Activated naive CD4-positive, alpha-beta T cell treated with anti-CD3 and anti-CD28 coated beads, Interleukin-2, amount 50 U/mL, for 72 hours (primary cell): ENCODE measurements at places on chromosomes 11 and 22. TPM values are rescaled to one million over a fixed set of nuclear protein-coding genes. Genes with fewer than 3 reads are reported as not detected.

GRCh38 chr11:62830904-62831519 lies 839 bp downstream of the STX5 start:
- no peak for DNase-seq

GRCh38 chr11:77418155-77418970 lies 55.5 kb downstream of the PAK1 start:
- DNase-seq: no peak

DNA sequence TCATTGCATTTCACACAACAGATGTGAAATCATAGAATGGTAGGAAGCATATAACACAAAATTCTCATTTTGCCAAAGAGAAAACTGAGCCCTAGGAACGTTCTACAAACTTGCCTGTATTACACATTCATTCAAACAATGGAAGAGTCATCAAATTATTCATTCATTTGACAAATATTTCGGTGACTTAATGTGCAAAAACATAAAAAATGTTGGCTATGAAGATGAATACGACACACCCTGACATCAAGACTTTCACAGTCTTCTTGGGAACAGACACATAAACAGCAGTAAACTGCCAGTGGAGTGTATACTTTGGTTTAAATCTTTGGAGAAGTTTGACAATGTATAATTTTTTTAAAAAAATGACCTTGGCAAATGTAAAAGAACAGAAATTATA lies 20.4 kb upstream of the C11orf87 start:
- no peak for DNase-seq

- no peak for DNase-seq
Measured at GRCh38 chr11:16874275-16874975, 136.0 kb downstream of the C11orf58 start.

- no peak for DNase-seq
Measured at GRCh38 chr11:47982616-47983015, 2.3 kb downstream of the PTPRJ start.

GRCh38 chr11:37076866-37077265 lies 478.8 kb upstream of the RAG2 start:
- no peak for DNase-seq

DNA sequence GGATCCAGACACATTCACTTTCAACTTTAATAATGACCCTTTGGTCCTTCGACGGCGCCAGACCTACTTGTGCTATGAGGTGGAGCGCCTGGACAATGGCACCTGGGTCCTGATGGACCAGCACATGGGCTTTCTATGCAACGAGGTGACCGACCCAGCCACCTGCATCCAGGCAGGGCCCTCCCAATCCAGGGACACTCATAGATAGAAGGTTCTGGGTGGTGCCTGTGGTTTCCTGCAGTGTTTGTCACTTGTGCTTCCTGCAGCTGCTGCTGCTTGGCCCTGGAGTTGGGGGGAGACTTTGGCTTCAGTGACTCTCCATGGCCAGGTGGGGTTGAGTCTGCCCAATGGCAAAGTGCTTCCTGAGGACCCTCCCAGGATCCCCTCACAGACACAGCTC lies 7.3 kb downstream of the APOBEC3B start:
- DNase-seq: no peak

DNA sequence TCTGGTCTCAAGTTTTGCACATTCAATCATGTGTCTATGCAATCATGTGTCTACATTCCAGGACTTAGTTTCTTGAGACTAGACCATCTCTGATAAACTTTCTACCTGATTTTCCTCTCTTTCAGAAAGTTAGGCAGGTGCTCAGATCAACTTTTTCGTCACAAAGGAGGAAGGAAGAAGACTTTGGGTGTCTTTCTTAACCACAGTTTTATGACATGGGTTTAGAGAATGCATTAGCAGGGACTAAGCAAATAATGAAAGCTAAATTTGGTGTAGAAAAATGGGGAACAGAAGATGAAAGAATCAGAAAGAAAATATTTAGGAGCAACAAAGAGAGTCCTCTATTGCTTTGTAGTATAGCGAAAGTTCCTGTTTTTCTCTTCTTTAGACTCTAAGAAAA lies 7.7 kb upstream of the GLYATL1B start:
- no peak for DNase-seq

DNA sequence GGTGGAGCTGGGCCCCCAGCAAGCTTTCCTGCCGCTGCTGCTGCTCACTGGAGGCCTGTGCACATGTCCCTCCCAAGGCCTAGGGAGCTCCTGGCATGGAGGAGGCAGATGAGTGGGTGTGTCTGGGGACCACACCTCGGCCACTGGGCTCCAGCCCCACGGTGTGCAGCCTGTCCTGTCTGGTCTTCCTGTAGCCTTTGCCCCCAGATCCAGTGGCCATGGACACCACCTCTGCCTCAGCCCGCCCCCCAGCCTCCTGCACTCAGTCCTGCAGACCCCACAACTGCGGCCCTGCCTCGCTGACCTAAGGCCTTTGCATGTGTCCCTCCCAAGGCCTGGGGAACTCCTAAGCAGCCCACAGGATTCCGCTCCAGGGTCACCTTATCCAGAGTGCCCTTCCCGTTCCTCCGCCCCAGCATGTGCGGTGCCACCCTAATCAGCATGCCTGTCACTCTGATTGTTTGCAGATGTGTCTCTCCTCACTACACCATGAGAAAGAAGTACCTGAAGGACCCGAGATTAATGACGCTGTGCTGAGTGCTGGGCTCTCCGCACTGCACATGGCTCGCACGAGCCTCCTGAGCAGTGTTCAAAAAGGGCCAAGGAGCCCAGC lies 8.6 kb downstream of the GAL start:
- DNase-seq: no peak

DNA sequence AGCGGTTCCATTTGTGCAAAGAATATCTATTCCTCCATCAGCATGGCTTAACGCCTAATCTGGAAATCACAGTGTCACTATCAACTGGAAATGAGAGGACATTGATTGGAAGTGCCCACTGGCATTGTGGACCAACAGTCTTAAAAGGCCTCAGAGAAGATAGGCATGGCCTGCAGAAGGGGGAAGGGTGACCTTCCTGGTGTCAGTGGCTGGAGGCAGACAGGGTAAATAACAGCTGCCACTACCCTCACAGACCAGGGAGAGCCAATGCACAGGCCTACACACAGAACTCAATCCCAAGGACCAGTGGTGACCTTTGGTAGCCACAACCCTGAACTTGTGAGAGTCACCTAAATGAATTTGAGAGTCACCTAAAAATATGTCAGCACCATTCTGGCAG lies 36.0 kb downstream of the DDIAS start:
- DNase-seq: no peak

DNA sequence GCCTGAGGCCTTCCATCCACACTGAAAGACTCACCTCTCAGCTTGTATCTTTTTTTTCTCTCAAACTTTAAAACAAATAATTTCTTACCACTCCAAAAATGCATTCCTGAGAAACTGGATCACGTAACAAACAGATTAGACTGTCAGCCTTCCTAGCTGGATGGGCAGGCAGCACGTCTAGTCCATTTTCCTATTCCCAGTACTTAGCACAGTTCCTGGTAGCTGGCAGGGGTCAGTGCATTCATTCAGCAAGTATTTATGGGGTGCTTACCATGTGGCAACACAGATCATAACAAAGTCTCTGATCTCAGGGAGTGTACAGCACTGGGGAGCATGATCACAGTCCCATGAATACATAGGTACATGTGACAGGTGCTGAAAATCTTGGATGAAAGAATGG lies 89.6 kb downstream of the UBASH3B start:
- no peak for DNase-seq

GRCh38 chr22:49005557-49005956 lies 822.1 kb downstream of the BRD1 start:
- DNase-seq: no peak

DNA sequence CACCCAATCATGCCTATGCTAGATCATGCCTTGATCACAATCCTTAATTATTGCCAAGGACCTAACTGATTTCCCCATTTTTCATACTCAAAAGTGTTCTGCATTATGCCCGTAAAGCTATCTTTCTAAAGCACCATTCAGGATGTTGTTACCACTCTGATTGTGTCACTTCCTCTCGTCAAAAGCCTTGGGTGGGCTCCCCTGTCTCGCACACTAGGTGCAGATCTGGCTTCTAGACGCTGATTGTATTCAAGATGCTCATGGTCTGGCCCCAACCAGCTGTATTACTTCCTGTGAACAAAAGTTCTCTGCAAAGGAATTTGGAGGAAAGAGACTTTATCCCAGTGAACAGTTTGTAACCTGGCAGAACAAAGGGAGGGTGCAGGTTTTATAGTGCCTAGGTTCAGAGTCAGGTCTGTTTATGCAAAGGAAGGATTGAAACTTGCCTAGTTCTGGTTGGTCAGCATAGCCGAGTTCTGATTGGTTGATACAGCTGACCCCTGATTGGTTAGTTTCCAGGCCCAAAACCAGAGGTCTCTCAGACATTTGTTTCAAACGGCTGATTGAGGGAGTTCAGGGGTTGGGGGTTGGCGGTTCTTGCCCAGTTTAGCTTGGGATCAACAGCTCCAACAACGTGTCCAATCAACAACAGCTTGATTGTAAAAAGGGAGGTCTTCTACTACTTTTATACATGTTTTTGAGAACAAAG lies 25.4 kb downstream of the ATG13 start:
- no peak for DNase-seq

GRCh38 chr11:70233511-70233934 lies 30.4 kb downstream of the FADD start:
- no peak for DNase-seq

- no peak for DNase-seq
Measured at GRCh38 chr11:67027483-67027930, 4.6 kb downstream of the SYT12 start.

DNA sequence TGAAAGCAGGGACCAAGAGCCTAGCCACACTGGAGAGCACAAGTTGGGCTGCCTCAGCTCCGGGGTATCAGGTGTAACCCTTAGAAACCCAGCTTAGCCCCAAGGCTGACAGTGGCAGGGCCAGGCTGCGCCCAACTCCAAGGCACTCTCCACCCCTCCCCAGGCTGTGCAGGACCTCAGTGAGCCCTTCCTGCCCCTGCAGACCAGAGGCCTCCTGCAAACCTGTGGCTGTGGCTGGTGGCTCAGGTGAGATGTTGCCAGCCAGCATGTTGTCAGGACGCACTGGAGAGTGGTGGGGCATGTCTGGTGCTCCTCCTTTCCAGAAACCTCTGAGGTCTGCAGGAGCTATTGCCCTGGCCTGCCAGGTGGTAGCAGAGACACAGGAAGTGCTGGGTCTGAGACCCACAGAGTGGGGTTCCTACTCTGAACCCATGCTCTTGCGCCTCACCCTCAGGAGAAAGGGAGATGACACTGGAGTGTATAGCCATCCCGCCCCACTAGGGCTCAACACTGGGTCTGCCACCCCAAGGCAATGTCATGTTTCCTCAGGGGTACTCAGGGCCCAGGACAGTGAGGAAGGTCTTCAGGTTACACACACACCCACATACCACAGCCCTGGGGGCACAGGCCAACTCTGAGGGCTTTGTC lies 2.4 kb upstream of the SCARF2 start:
- no peak for DNase-seq

Gene ZDHHC8
- 55.4 TPM for total RNA-seq

Gene SGSM1
- total RNA-seq: 0.20 TPM

Gene HBG2
- total RNA-seq: 0.41 TPM

Gene IRAG1
- not detected for total RNA-seq

Gene OR5T2
- total RNA-seq: not detected

Gene RTN4R
- 2.2 TPM for total RNA-seq

Gene OR2D2
- total RNA-seq: not detected

Gene OR51L1
- not detected for total RNA-seq

Gene CATSPERZ
- 0.55 TPM for total RNA-seq
